ENCODE measurements at places on chromosomes 12 and 14.

DNA sequence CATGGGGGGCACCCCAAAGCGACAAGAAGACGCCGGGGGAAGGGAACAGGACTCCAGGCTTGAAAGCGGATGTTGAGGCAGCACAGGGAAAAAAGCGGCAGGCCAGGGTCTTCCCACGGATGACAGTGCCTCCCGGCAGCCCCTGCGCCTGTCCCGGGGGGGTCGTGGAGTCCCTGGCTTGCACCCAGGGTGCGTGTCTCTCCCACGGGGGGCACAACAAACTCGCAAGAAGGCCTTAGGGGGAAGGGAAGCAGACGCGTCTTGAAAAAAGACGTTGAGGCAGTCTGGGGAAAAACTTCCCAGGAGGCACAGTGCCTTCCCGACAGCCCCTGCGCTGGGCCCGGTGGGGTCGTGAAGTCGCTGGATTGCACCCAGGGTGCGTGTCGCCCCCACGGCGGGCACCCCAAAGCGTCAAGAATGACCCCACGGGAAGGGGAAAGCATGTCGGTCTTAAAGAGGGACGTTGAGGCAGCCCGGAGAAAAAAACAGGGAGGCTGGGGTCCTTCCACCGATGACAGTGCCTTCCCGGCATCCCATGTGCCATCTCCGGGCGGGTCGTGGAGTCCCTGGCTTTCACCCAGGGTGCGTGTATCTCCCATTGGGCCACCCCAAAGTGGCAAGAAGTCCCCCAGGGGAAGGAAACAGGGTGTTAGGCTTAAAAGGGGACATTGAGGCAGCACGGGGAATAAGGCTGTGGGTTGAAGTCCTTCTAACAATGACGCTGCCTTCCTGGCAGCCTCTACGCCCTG is 159.9 kb upstream of the ALG10B start:
- DNase-seq = no peak

DNA sequence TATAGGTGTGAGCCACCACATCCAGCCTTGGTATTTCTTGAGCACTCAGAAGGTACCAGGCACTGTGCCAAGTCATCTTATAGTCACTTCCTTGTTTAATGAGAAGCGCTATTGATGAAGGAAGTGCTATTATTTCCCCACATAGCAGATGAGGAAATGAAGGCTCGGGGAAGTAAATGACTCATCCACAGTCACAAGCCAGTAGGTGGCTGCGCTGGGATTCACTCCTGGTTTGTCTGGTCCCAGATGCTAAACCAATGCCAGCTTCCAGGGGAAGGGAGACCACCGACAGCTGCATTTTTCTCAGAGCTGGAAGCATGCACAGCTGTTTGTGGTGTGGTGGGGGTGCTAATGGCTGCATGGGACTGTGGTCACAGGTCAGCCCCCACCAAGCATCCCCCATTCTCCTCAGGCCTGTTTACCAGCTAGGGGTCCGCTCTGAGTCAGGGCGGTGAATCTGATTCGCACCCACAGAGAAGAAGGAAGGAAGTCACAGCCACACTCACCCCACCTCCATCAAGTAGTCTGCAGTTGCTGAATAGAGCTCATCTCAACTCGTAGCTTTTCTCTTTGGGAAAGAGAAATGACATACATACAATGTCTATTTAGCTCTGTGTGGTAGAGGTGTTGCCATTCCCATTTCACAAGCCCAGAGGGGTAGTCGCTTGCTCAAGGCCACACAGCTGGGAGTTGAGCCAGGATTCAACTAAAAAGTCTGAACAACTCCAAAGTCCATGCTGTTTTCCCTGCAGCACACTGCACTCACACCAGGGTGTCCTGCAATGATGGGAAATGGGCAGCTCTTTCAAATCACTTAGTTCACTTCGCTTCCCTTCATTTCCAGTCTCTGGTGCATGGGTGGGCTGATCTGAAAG is 6.3 kb upstream of the LTBP2 start:
- DNase-seq = peak; percentile 74

- no peak for DNase-seq
These were observed 3.7 kb downstream of the RNF10 start for GRCh38 chr12:120537856-120538220.

DNA sequence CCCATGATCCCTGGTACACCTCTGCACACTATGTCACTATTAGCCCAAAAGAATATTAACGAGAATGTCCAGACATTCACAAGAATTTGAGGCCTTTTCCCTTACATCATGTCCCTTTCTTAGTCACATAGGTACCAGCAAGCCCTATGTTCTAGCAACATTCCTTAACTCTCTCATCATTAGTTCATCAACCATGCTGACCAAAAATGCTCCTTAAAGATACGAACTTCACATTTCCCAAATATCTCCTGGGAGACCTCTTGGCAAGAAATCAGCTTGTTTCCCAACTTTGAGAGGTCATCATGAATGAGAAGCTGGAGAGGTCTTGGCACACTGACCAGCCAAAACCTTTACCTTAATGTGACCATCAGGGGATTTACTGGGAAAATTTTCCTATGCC is 4.6 kb downstream of the SALL2 start:
- DNase-seq = no peak

GRCh38 chr14:64970776-64971477 is 1.2 kb downstream of the RAB15 start:
- no peak for DNase-seq

DNA sequence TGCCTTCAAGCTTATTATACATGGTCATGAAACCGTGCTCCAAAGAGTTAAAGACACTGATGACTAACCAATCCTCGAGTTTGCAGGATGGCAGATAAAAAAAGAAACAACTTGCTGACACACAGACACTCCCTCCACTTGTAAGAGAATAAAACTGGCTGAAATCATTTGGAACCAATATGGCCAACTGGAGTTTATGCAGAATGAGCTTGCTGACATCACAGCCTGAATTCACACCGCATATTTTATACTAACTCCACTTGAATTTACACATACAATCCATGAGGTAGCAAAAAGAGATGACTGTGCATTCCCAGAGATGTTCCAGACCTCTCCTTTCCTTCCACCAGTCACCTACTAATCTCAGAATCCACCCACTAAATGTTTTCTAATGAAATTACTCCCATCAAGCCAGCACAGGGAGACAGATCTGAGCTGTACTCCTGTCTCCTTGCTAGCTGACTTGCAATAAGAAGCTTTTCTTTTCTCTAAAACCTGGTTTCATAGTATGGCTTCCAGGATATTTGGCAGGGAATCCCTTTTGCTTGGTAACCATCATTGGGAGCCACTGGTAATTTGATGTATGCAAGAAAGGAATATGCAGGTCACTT is 15.8 kb upstream of the PTPRR start:
- no peak for DNase-seq

- DNase-seq = no peak
These were observed 2.0 kb downstream of the AQP6 start for GRCh38 chr12:49974677-49975317.

GRCh38 chr12:11732715-11733114 is 83.2 kb downstream of the ETV6 start:
- no peak for DNase-seq
